ENCODE measurements at places on chromosomes 4 and X.

DNA sequence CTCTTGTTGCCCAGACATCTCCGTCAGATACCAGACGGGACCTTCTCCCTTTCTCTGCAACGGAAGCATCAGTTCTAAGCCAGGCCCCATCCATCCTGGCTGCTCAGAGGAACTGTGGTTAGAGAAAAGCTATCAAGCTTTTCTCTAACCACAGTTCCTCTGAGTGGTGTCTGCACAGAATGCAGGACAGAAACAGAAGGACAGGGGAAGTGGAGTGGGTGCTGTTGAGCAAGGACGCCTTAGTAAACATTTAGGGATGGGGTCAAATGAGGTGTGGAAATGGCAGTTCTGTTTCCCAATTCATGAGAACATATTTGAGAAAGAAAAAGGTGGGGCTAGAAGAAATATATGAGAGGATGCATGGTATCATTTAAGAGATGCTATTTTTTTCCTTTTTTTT, 283.8 kb downstream of the CRLF2 start:
- DNase-seq, result no peak

GRCh38 chr4:31918891-31919290, 1198.7 kb downstream of the PCDH7 start:
- no peak for DNase-seq

DNA sequence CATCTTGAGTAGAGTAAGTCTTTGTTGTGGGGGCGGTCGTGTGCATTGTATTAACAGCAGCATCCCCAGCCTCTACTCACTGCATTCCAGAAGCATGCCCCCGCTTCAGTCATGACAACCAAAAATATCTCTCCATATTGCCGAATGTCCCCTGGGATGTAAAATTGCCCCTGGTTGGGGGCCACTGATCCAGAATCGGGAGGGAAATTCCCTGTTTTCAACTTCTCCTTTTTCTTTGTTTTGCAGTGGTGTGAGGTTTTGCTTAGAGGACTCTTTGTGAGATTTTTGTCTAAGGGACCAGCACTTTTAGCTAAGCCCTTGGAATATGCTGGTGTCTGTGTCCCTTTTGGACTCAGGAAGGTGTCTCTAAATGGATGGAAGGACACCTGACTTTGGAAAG, 3.0 kb upstream of the IL13RA1 start:
- no peak for DNase-seq

DNA sequence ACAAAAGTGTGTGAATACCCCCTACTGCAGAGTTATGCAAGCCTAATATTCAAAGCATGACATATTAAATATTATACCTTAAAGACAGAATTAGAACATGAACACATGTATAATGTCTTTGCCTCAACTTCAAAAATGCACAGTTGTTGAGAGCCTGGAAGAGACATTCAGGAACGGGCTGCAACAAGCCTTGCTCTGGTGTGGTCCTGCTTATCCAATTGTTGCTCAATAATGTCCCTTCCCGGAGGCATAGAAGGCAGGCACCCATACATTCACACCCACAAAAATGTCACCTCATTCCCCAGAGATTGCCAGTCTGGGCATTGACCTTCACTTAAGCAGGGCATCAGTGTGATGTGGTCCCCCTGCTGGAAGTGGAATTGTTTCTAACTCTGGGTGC, 238.8 kb downstream of the CBR4 start:
- no peak for DNase-seq

DNA sequence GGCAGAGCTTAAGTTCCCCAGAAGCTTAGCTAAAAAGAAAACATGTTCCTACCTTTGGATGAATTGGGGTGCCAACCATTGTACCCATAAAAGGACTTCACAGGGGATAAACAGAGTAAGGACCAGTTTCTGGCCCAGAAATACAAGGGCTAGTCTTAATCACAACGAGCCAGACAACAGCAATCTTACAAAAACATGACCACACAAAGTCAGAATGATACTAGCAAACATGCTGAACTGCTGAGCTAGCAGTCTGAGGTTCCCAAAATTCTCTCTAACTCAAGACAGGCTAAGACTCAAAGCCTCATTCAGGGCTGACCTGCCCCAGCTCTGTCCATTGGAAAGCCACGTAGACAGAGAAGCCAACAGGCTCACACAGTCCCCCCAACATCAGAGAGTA, 40.3 kb downstream of the ATP11C start:
- DNase-seq, result no peak

All from right hindlimb (tissue), 1 donor.